ENCODE measurements at places on chromosomes 6 and 20. TPM values are rescaled to one million over a fixed set of nuclear protein-coding genes. Genes with fewer than 3 reads are reported as not detected.

- no peaks in the 10 kb centered on the region for H3K27me3 ChIP-seq
- no peaks in the 10 kb centered on the region for H3K4me1 ChIP-seq
- no peak for DNase-seq
- no peaks in the 10 kb centered on the region for H3K36me3 ChIP-seq
Observed at GRCh38 chr20:6746901-6747609, 20.4 kb upstream of the BMP2 start.

DNA sequence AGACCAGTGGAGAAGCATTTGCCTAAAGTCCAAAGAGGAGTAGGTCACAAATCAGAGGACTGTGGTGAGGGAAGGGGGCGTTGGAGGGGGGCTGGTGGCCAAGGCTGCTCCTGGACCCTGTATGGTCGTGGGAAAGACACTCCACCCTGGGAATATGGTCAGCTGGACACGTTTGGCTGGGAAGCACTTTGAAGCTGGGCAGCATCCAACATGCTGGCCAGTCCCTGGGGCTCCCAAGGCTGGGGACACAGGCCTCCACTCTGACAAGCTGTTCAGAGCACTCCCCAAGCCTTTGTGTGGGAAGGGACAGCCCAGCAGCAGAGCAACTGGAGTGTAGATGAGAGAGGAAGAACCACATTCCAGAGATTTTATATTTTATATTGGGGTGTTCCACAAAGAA is 203.2 kb downstream of the ANKRD60 start:
- H3K27me3 ChIP-seq: no peaks in the 10 kb centered on the region
- H3K4me1 ChIP-seq: peaks cover 12% of the 10 kb centered on the region
- H3K4me3 ChIP-seq: no peak overlapping the region
- no peak for DNase-seq
- no peak overlapping the region for H3K27ac ChIP-seq

COL9A3 gene
- total RNA-seq: 6.1 TPM

BPI gene
- total RNA-seq: not detected

DNA sequence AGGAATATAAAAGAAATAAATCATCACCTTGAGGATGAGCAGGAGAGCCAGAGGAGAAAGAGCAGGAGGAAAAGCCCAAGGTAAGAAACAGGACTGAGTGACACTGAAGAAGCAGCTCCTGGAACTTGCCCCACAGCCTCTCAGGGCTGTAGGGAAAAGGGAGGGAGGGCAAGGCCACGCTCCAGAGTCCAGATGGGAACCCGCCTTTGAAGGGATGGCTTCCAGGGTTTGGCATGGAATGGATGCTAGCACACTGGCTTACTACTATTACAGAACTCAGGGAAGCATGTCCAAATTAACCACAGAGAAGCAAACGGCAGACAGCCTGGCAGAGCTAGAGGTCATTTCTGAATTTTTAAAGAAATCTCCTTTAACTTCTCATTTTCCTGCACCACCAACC is 26.8 kb downstream of the RALGAPA2 start:
- no peaks in the 10 kb centered on the region for H3K27me3 ChIP-seq
- no peak overlapping the region for H3K4me3 ChIP-seq
- no peak overlapping the region for H3K27ac ChIP-seq
- peaks cover 13% of the 10 kb centered on the region for H3K4me1 ChIP-seq
- no peaks in the 10 kb centered on the region for H3K36me3 ChIP-seq

GRCh38 chr6:47073125-47074110 is 31.3 kb upstream of the ADGRF1 start:
- no peak overlapping the region for H3K4me3 ChIP-seq
- H3K27me3 ChIP-seq: no peaks in the 10 kb centered on the region
- H3K27ac ChIP-seq: no peak overlapping the region
- H3K36me3 ChIP-seq: no peaks in the 10 kb centered on the region

DNA sequence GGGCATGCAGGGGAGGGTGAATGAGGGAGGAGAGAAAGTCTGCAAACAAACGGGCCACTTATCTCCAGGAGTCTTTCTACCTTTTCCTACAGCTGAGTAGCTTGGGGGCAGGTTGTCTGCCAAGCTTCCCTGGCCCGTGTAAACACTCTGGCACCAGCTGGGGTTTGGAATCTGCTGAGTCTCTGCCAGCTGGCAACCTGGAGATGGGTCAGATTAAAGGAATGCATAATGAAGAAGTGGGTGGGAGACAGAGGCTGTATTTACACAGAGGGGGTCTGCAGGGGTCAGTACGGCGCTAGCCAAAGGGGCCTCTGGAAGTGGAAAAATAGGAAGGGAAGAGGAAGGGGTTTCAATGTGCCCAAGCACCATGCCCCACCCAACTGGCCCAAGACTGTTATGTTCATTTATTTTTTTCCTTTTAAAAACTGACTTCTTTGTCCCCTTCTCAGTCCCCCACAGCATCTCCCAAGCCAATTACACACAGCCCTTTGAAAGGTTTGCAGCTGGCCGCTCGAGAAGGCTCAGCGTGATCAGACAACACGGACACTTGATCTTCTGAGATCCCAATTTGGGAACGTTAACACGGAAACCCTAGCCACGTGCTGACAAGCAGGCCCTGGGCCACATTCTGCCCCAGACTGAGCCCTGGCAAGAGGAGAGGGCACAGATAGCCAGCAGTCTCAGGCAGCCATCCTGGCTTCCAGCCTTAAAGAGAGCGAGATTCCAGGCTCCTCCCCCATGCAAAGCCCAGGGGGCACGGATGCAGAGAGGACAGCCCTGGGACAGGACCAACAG is 25.2 kb downstream of the TRAM2 start:
- peak overlapping the region; percentile 59 for H3K27ac ChIP-seq
- H3K4me3 ChIP-seq: peak overlapping the region; percentile 7
- no peaks in the 10 kb centered on the region for H3K27me3 ChIP-seq
- no peak for DNase-seq
- H3K4me1 ChIP-seq: peaks cover 47% of the 10 kb centered on the region

GRCh38 chr20:1875762-1876161 is 19.4 kb upstream of the SIRPA start:
- no peaks in the 10 kb centered on the region for H3K27me3 ChIP-seq
- no peaks in the 10 kb centered on the region for H3K36me3 ChIP-seq
- H3K4me3 ChIP-seq: no peak overlapping the region
- H3K27ac ChIP-seq: no peak overlapping the region

- peaks cover 17% of the 10 kb centered on the region for H3K36me3 ChIP-seq
- peaks cover 5% of the 10 kb centered on the region for H3K4me1 ChIP-seq
- no peak overlapping the region for H3K27ac ChIP-seq
Observed at GRCh38 chr6:152173321-152173720, 365.8 kb downstream of the ESR1 start.

DNA sequence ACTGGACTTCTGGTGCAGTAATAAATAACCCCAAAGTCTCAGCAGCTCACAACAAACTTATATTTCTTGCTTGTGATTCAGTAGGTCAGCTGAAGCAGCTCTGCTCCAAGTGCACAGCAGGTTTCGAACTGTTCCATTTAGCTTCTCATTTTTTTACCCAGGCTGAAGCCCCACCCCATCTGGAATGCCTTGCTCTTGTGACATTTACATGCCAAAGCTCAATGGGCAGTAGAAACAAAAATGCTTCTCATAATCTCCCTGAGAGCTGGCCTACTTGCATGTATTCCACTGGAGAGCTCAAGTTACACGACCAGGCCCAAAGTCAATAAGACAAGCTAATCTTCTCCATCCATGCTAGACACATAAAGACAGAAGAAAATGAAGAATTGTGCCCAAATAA is 165.2 kb downstream of the HAO1 start:
- H3K27me3 ChIP-seq: no peaks in the 10 kb centered on the region
- no peaks in the 10 kb centered on the region for H3K4me1 ChIP-seq
- H3K4me3 ChIP-seq: no peak overlapping the region
- H3K27ac ChIP-seq: no peak overlapping the region

DNA sequence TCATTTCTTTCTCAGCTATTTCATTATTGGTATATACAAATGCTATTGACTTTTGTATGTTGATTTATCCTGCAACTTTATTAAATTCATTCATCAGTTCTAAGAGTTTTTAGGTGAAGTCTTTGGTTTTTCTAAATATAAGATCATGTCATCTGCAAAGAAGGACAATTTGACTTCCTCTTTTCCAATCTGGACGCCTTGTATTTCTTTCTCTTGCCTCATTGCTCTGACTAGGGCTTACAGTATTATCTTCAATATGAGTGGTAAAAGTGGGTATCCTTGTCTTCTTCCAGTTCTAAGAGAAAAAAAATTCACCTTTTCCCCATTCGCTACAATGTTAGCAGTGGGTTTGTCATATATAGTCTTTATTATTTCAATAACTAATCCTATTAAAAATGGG is 38.0 kb downstream of the KIF16B start:
- peaks cover 4% of the 10 kb centered on the region for H3K4me1 ChIP-seq
- no peaks in the 10 kb centered on the region for H3K36me3 ChIP-seq
- no peaks in the 10 kb centered on the region for H3K27me3 ChIP-seq
- no peak overlapping the region for H3K4me3 ChIP-seq
- no peak overlapping the region for H3K27ac ChIP-seq

GRCh38 chr6:52149949-52150348 is 36.2 kb upstream of the IL17A start:
- H3K4me3 ChIP-seq: no peak overlapping the region
- no peak overlapping the region for H3K27ac ChIP-seq
- peaks cover 7% of the 10 kb centered on the region for H3K27me3 ChIP-seq
- no peaks in the 10 kb centered on the region for H3K4me1 ChIP-seq
- DNase-seq: no peak
- no peaks in the 10 kb centered on the region for H3K36me3 ChIP-seq

DNA sequence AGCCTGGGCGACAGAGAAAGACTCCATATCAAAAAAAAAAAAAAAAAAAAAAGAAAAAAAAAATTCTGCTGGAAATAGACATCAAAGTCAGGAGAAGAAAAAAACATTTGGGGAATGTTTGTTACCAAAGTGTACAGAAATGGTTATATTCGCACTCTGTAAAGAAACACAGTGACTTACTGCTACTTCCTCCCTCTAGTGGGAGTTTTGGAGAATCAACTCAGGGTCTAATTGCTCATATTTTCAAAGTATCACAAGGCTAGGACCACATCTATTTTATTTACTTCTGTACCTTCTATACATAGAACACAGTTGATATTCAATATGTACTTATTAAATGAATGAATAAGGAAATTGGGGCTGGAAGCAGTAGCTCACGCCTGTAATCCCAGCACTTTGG is 24.4 kb downstream of the ARG1 start:
- no peak for DNase-seq
- H3K4me1 ChIP-seq: no peaks in the 10 kb centered on the region
- H3K36me3 ChIP-seq: peaks cover 97% of the 10 kb centered on the region
- H3K27me3 ChIP-seq: no peaks in the 10 kb centered on the region

DNA sequence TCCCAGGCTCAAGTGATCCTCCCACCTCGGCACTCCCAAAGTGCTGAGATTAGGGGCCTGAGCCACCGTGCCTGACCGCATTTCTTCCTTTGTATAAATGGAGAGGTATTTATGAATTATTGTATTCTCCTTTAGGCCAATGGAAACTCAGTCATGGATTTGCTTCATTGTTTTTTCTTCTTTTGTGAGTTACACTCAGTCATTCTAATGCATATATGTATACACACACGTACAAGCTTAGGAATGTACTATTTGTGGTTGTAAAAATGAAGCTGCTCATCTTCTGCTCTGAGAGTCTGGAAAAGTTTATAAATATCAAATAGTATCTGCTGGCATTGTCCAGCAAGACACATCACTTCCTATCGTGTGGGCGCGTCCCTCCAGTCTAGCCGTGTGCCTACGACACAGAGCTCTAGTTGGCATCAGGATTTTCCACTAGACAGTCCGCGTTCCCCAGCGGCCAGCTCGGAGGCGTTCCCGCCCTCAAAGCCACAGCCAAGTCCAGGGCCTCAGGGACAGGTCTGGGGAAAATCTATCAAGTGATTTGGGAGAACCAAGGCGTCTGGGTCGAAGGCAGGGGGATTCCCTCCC is 215.2 kb downstream of the NFATC2 start:
- no peaks in the 10 kb centered on the region for H3K27me3 ChIP-seq
- no peaks in the 10 kb centered on the region for H3K36me3 ChIP-seq
- no peaks in the 10 kb centered on the region for H3K4me1 ChIP-seq
- H3K4me3 ChIP-seq: no peak overlapping the region

DNA sequence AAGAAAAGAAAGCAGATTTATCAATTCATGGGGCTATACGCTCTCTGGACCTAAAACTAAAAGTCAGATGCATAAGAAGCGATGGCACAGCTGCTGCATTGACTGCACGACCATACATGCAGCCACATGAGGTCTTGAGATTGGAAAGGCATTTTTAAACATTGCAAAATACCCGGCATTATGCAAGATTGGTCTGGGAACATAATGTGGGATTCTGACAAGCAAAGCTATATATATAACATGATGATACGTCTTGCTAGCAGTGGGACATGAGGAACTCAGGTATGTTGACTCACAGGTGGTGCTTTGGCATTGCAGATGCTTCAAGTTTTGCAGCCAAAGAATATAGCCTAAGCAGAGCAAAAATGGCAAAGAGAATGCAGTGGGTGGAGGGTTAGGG is 55.1 kb downstream of the SAMD3 start:
- no peaks in the 10 kb centered on the region for H3K36me3 ChIP-seq
- H3K27ac ChIP-seq: no peak overlapping the region
- DNase-seq: no peak
- no peak overlapping the region for H3K4me3 ChIP-seq

- H3K27me3 ChIP-seq: no peaks in the 10 kb centered on the region
- no peaks in the 10 kb centered on the region for H3K36me3 ChIP-seq
- H3K27ac ChIP-seq: no peak overlapping the region
- DNase-seq: no peak
- no peaks in the 10 kb centered on the region for H3K4me1 ChIP-seq
- no peak overlapping the region for H3K4me3 ChIP-seq
Observed at GRCh38 chr6:126880964-126881363, 237.5 kb upstream of the RSPO3 start.

- no peaks in the 10 kb centered on the region for H3K36me3 ChIP-seq
- H3K4me1 ChIP-seq: peaks cover 26% of the 10 kb centered on the region
- peaks cover 19% of the 10 kb centered on the region for H3K27me3 ChIP-seq
- H3K27ac ChIP-seq: no peak overlapping the region
- no peak for DNase-seq
Observed at GRCh38 chr6:28841290-28841689, 82.5 kb downstream of the TRIM27 start.

GATA5 gene
- total RNA-seq: 1.4 TPM

DNA sequence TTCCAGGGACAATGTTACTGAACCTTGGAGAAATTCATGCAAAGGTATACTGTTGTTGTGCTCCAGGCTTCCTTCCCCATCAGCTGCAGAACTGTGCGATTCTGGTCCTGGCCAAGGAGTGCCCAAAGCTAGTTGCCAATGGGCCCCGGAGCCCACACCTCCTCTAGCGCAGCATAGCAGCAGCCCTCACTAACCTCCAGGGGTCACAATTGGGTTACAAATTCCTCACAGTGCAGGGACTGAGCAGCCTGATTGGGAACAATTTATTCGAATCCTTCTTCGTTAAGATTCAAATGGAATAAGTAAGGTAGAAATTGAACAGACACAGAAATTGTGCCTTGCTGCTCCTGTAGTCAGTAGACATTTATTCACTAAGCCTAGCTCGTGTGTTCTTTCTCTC is 284.9 kb downstream of the PRKN start:
- H3K27ac ChIP-seq: no peak overlapping the region
- no peaks in the 10 kb centered on the region for H3K27me3 ChIP-seq
- no peaks in the 10 kb centered on the region for H3K4me1 ChIP-seq
- no peak for DNase-seq

PTGIS gene
- 4.3 TPM for total RNA-seq

UNC5CL gene
- total RNA-seq: 0.94 TPM

Data from suprapubic skin (tissue), 4 donors.